ENCODE measurements at places on chromosomes 11 and 22.

- DNase-seq = peak; percentile 18
Measured at GRCh38 chr11:73308003-73308960, at the start of gene ARHGEF17. ARHGEF17 (plus strand) TSS chr11:73308276; CDS start chr11:73308639, 363 bp downstream.

DNA sequence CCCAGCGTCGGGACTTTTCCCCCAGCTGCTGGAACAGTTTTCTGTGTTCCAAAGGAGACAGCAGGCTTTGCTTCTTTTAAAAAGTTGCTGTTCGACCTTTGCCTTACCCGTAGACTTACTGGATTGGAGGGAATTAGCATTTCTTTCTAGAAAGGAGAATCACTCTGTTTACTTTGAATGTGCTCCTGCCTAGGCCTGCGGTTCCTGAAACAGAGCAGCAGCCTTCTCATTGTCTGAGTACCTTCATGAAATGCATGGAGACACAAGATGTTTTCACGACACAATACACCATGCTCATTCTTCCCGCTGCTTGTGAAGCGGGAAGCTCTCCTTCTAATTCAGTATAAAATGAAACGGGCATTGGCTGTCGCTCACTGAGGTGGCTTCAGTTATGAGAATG is 196.2 kb downstream of the TBC1D22A start:
- no peak for DNase-seq

DNA sequence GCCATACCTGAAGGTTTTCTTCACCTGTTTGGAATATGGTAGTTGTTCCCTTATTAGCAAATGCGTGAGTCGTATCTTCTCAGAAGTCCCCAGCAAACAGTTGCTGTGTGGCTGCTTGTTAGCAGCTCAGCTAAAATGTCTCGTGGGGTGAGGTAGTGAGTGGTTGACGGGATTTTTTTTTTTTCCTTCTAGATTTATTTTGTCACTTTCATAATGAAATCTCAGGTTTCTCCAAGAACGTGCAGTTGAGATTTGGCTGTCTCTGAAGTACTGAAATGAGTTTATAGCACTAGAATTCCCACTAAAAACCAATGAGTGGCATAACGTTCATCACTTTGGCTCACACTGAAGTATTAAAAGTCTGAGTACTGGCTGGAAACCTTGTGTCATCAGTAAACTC is 16.8 kb downstream of the RCN1 start:
- no peak for DNase-seq

DNA sequence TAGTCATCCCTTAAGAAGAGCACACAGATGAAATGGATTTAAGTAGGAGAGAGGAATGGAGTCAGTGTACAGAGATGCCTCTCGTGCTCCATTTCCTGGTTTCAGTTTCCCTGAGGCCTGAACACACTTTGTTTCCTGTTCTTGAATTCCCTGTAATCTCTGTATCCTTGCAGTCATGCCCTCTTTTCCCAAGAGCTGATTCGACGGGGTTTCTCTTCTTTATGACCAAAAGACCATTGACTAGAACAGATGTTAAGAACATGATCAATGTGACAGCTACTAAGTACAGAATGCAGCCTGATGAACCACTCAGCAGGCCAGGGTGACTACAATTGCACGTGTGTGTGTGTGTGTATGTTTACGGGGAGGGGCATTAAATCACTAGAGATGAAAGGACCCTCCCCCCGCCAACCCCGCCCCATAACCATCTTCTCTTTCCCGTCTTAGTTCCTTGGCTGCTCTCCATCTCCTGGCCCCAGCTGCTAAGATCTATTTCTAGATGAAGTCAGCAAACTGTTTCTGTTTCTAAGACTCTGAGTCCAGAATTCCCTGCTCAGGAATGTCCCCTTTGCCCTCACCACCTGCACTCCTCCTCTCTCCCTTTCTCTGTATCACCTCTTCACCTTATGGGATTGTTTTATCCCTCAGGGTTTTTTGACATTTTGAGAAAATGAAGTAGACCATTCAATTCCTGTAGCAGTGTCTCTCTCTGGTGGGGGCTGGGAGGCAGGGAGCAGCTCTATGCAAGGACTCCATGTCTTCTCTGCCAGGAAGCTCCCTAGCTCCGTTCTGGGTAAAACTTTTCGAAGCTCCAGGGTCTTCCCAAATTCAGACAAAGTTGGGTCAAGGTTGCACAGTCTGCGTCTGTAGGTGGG is 26.0 kb downstream of the SLC22A6 start:
- DNase-seq = no peak

GRCh38 chr22:44592824-44593148 is 94.8 kb upstream of the RTL6 start:
- no peak for DNase-seq

DNA sequence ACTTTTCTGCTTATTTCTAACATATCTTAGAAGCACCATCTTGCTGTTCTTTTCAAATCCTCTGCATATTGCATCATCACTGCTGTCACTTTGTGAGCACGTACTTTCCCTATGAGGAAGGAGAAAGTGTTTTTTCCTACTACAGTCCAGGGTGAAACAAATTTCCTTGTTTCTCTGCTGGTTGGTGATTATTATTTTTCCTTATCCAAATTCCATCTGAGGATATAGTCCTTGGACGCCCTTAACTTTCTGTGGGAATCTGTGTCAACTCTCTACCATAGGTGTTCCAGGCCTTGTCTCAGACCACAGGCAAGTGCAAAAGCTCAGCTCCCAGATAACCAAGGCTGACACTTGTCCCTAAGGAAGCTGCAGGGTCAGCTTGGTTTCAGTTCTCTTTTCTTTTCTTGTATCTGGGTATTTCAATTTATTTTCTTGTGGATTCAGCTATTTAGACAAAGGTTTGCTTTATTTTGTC is 29.4 kb upstream of the LYVE1 start:
- no peak for DNase-seq

GRCh38 chr11:82698576-82699352 is 34.9 kb downstream of the FAM181B start:
- no peak for DNase-seq

DNA sequence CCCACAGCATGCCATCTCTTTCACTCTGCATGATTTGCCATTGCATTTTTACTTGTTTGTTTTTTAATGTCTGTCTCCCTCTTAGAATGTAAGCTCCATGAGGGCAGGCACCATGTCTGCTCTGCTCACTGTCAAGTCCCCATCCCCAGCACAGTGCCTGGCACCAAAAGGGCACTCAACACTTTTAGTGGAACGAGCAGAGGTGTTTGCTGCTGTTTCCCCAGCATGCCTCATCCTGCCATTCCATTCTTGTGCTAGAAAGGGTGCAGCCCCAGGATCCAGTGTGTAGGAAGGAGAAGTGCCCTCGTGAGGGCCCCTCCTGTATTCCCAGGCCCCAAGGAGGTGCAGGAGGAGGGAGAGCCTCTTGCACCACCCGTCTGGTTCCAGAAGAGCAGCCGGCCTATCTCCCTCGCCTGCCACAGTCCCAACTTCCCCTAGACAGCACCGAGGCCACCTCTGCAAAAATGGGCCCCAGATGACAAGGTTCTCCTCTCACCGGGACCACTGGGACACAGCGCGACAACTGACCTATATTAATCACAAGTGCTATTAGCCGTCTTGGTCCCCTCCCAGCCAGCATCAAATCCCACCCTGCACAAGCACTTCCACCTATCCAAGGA is 33.3 kb upstream of the CACNG2 start:
- DNase-seq = no peak

GRCh38 chr22:35620624-35621251 is 3.6 kb upstream of the MB start:
- no peak for DNase-seq

DNA sequence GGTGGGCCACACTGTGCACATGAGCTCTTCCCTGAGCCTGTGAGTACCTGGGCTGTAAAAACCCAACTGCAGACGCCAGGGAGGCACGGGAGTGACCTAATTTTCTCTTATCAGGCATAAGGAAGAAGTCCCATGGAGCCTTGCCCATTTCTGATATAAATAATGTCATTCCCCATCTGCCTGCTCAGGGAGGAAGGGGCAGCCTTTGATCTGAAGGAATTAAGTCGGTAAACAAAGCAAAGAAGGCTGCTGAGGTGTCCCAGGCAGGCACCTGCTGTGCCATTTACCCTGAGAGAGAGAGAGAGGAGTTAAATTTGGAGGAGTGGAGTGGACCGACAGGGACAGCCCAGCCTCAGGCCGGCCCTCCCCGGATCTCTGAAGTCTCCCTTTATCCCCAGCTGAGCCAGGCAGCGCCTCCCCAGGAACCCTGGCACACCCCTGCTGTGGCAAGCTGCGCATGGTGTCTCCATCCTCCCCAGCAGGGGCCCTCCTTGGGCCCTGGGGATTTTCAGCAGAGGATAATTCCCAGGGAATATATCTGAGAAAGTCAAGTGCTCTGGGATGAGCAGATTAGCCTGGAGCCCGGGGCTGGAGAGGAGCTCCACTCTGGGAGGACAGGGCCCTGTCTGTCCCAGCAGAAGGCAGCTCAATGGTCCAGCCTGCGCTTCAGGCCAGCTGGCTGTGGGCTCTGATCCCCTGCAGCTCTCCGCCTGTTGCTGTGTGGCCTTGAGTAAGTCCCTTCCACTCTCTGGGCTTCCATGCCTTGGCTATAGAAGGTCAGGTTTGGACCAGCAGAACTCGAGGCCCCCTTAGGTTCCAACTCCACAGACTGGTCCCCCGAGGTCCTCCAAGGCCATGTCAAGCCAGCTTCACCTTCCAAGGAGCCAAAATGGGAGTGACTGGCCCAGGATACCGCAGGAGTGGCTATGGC is 17.5 kb upstream of the CABP7 start:
- no peak for DNase-seq

- DNase-seq = no peak
Measured at GRCh38 chr11:133197425-133197824, 334.9 kb downstream of the OPCML start.

DNA sequence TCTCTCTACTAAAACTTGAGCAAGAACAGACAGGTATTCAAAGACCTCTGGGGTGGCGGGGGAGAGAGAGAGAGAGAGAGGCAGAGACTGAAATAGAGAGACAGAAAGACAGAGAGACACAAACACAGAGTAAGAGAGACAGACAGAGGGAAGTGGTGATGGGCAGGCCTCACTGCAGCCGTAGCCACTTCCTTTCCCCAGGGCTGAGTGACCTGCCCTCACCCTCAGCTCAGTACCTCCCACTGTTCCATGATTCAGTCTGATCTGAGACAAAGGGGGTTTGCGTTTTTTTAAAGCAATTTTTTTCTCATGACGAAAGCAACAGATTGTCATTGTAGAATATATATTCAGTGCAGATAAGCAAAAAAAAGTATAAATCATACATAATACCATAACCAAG is 607.9 kb upstream of the B3GAT1 start:
- no peak for DNase-seq

DNA sequence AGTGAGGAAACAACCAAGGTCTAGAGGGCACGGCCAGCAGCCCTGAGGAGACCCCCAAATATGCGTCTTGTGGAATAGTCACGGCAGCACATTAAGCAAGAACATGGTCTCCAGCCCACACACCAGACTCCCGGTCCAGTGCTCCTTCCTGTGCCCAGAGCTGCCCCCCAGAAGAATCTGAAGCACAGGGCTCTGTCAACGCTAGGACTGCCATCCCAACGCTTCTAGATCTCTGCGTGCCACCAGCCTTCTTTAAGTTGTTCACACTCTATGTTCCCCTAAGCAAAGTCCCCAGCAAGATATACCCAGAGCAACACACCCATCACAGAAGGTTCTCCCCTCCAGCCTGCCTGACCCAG is 3.5 kb upstream of the SEC14L2 start:
- DNase-seq = no peak

- no peak for DNase-seq
Measured at GRCh38 chr11:12402025-12402424, 24.7 kb downstream of the PARVA start.

DNA sequence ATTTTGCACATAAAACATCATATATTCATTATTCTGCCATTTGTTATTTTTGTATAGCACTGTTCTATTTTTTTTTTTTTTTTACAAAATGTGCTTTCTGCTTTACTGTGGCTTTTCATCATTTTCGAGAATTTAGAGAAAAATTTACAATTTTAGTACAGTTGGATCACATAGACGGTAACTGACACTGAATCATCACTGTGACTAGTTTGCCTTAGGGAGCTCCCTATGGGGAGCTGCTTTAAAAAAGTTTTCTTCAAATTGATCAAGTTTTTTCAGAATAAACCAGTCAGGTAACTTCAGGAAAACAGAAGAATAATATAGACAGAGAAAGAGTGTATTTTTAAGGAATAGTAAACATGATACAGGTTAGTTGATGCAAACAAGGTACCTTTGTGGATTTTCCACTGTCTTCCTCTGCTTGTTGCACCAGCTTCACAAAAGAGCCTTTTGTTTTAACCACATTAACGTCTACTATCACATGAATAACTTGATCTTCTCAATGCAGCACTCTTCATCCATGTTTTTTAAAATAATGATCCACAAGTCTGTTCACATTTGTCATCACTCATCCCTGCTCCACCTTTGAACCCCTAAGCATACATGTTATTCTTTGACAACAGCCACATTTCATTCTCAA is 327.0 kb downstream of the DYNC2H1 start:
- DNase-seq = no peak

DNA sequence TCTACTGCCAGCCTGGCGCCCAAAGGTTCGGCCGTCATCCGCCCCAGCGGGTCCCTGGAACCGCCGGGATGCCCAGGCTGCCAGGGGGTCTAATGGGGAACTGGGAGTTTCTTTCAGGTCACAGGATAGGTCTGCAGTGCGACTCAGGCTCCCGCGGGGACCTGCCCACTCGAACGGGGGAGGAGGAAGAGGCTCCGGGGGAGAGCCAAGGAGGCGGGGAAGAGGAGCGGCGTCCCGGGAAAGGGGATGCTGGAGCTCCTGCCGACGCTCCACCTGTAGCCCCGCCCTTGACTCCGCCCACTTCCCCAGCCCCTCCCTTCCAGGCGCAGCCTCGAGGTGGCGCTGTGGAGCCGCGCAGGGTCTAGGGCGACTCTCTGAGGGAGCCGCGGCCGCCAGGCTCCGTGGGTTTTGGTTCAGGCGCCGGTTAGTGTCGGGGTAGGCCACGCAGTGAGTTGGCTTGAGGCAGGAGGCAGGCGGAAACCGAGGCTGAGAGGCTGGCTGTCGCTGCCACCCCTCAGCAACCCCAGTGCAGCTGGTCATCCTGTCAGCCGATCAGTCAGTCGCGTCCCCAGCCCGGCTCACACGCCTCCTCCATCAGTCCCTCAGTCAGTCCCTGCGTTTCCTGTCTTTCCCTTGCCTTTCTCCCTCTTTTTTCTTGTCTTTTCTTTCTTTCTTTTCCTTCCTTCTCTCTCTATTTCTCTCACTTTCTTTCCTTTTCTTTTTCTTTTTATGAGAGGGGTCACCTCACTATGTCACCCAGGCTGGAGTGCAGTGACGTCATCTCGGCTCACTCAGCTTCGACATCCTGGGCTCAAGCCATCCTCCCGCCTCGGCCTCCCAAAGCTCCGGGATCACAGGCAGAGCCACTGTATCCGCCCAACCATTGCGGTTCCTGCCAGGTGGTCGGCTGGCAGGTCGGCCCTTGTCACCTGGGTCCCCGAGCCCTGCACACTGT is 26.4 kb downstream of the YWHAH start:
- peak; percentile 89 for DNase-seq

Data from activated CD4-positive, alpha-beta T cell treated with anti-CD3 and anti-CD28 coated beads, Interleukin-2, amount 50 U/mL, for 1 hour (primary cell).